Activated naive CD8-positive, alpha-beta T cell treated with anti-CD3 and anti-CD28 coated beads, Interleukin-2, amount 10 ng/mL, durations not matched to agents 7 days and 5 days (primary cell): ENCODE measurements at places on chromosomes 5 and 9. TPM values are rescaled to one million over a fixed set of nuclear protein-coding genes. Genes with fewer than 3 reads are reported as not detected.

DNA sequence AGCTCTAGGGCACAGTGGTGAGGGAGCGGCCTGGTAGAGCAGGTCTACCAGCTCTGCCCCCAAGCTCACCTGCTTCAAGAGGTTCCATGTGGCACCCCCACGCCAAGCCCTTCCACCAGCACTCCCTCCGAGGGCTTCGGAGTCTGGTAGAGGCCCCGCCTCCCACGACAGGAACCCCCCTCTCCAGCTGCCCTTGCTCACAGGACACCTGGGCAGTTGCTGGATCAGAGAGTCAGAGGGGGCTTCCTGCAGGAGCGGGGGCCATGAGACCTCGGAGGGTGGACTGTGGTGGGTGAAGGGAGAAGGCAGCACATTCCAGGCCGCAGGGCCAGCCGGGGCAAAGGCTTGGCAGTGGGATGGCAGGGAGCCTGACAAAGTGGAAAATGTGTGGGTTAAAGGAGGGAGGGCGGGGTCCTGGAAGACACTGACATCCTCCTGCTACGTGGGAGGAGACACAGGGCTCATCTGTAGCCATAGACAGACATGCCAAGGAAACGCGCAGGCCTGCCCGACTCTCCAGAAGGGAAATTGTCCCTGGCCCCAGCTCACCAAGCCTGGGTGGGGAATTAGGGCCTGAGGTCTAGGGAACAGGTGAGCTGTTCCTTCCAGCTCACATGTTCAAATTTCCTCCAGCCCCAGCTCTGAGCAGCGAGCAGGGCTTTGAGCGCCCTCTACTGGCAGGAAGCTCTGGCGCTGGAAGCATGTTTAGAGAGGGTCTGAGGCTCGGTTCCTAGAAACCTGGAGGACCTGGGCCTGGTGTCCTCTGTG lies 74.2 kb downstream of the NTNG2 start:
- H3K4me1 ChIP-seq = no peaks in the 10 kb centered on the region
- no peaks in the 10 kb centered on the region for H3K36me3 ChIP-seq
- H3K27ac ChIP-seq = peak overlapping the region; percentile 51
- DNase-seq = peak; percentile 80

GRCh38 chr9:101126556-101126955 lies 98.0 kb downstream of the PLPPR1 start:
- H3K4me3 ChIP-seq = no peak overlapping the region
- H3K4me1 ChIP-seq = no peaks in the 10 kb centered on the region

- no peak overlapping the region for H3K4me3 ChIP-seq
- peak; percentile 82 for DNase-seq
- no peaks in the 10 kb centered on the region for H3K27me3 ChIP-seq
- peaks cover 13% of the 10 kb centered on the region for H3K4me1 ChIP-seq
- peaks cover 15% of the 10 kb centered on the region for H3K36me3 ChIP-seq
Measured at GRCh38 chr9:127943731-127944144, 6.1 kb upstream of the DPM2 start.

DNA sequence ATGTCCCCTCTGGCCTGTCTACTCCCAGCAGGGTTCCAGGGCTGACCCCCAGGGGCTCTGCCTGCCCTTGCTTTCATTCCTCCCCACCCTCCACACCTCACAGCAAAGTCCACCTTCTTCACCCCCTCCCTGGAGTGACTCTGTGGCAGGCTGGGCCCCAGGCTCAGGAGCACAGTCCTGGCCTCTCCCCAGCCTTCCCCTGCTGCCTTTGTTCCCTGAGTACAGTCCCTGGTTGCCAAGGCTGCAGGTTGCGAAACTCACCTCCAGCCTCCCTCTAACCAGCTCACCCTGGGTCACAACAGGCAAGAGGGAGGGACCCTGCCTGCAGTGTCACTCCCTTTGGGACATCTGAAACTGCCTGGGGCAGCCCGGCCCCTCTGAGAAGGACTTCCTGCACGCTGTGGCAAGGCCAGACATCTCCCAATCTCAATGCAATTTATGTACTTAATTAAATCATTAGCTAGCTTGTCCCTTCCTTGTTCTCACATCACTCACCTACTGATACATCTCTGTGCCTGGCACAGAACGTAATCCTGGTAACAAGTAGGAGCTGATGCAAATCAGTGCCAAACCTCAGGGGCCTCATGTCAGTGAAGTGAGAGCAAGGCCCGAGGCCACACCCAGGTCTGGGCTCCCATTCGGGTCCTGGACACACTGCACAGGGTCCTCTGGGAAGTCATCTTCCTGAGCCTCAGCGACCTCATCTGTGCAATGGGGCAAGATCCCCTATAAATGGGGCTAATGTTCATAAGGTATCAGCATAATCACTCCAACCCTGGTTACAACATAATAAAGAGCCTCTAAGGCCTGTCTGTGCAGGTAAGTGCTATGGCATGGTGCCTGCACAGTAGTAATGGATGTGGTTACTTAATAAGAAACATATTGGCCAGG lies 27.3 kb upstream of the TRIM14 start:
- no peak overlapping the region for H3K4me3 ChIP-seq
- no peak overlapping the region for H3K27ac ChIP-seq
- no peak for DNase-seq
- no peaks in the 10 kb centered on the region for H3K36me3 ChIP-seq
- no peaks in the 10 kb centered on the region for H3K27me3 ChIP-seq

DNA sequence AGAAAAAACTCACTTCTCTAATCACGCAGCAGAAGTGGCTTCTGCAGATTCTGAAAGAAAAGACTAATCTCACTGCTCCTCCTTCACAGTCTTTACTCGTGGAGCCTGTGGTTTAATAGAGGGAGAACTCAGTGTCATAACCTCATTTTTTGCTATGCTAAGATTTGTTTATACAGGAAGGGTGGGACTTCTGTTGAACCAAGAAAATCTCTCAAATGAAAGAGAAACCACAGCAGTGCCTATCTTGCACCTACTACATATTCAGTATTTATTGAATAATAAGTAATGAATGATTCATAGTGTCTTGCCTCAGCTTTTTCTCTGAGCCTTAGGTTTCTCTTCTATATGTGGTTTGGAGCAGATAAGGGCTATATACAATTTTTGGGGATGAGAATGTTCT lies 136.1 kb upstream of the DMAC1 start:
- peaks cover 9% of the 10 kb centered on the region for H3K36me3 ChIP-seq
- no peak for DNase-seq
- peak overlapping the region; percentile 94 for H3K27ac ChIP-seq
- peaks cover 10% of the 10 kb centered on the region for H3K4me1 ChIP-seq
- peak overlapping the region; percentile 66 for H3K4me3 ChIP-seq

The PCDHA13 gene
- total RNA-seq = not detected

- H3K36me3 ChIP-seq = no peaks in the 10 kb centered on the region
- H3K4me3 ChIP-seq = no peak overlapping the region
- H3K27me3 ChIP-seq = peaks cover 3% of the 10 kb centered on the region
- H3K27ac ChIP-seq = no peak overlapping the region
- no peak for DNase-seq
Measured at GRCh38 chr5:152164860-152165259, 240.2 kb upstream of the GLRA1 start.
